Activated effector memory CD4-positive, alpha-beta T cell treated with Interleukin-2 at 50 U/mL for 16 hours (primary cell): ENCODE measurements at places on chromosomes 6 and 20.

DNA sequence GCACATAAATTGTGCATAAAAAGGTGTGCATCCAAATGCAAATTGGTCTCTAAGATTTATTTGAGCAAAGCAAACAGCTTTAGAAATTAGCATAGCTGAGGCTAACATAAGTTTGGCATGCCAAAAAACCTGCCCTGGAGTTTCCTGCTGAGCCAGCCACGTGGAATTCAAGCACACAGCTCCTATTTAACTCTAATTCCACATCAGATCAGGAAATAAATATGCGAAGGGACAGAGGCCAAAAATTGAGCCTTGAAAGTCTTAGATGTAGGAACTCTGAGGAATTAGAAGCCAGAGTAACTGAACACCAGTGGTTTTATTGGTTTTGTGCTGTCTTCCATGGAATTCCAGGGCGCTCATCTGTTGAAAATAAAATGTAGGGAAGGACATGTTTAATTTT, 19.6 kb downstream of the SOBP start:
- DNase-seq: no peak

DNA sequence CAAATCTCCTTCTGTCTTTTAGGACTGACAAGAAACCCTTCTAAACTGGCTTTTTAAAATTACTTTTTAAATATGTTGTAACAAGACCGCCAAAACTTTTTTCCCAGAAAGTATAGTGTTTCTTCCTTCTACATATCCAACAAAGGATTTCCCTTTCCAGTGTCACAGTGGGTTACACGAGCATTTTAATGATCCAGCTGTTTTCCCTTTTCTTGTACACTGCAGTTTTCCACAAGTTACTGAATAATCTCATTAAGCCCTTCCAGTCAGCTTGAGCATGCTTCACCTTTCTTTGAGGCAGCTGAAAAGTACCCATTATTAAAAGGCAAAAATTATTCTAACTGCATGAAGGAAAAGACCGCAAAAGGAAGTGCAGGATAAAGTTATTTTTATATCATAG, 48.6 kb downstream of the CD24 start:
- DNase-seq: no peak

DNA sequence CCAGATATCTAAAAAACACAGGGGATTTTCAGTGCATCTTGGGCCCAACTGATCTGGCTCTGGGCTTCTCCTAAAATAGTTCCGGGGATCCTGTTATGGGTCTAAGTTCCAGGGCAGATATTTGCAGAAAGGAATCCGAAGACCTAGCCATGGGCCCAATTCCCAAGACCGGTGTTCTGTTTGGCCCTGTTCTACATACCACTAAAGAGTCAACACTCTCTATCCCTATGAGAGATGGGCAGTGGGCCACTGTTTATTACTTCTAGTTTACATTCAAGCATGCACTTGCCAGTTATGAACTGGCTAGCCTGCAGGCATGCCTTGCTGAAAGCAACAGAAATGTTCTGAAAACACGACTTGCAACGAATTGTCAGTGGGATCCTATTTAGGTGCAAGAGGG, 87.4 kb upstream of the PLCB4 start:
- no peak for DNase-seq

- no peak for DNase-seq
Measured at GRCh38 chr6:14582749-14583148, 465.2 kb downstream of the CD83 start.

DNA sequence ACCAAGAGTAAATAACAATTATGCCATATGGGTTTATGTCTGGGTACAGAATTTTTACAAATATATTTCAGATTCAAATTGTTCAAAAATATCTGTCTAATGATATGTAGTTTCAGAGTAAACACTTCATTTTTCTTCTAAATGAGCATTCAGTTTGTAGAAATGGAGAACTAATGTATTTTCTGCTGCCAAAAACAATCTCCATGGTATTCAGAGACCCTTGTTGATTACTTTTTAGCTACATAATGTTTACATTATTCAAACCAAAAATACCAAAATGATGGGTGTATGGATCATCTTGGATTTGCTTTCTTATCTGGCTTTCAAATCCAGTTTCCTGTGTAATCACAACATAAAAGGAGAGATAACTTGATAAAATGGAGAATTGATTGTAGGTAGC, 576.0 kb upstream of the CDH4 start:
- no peak for DNase-seq

DNA sequence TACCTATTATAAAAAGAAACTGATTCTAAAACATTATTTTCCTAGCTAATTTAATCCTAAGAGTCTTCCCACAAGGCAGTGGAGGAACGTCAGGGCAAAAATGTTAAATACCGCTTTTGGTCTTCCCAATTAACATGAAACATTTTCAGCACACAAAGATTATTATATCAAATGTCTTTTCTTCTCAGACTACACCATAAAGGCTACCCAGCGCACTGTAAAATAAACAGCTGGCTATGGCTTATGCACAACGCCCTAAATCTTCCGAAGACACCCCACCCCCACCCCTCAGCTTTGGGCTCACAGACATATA, 1.0 kb downstream of the NUDT3 start:
- no peak for DNase-seq

- no peak for DNase-seq
Measured at GRCh38 chr20:7792150-7792869, 147.9 kb downstream of the HAO1 start.

DNA sequence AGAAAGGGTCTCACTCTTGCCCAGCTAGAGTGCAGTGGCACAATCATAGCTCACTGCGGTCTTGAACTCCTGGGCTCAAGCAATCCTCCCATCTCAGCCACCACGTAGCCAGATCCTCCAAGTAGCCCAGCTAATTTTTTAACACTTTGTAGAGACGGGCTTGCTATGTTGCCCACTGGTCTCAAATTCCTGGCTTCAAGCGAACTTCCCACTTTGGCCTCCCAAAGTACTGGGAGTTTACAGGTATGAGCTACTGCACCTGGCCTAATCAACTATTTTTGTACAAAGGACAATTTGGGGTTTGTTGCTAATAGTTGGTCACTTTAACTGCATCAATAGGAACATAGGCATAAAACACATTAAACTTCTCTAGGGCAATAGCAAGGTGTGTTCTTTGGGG, 29.9 kb upstream of the SYNCRIP start:
- no peak for DNase-seq

GRCh38 chr6:165649166-165650137, 13.6 kb downstream of the PDE10A start:
- DNase-seq: no peak

DNA sequence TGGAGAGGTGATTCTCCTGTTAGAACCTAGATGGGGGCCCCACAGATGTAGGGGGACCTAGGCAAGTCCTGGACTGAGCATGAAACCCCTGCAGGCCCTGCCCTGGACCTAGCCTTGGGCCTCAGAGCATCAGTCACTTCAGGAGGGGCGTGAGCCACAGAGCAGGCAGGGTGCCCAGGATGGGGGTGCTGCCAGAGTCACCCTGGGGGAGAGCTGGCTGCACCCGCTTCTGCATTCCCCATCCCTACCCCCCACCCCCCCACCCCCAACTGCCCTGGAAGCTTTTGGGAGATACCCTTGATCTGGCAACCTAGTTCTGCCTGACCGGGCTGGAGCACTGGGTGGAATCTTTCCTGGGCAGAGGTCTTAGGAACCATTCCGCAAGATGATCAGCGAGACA, 125.6 kb downstream of the GRM4 start:
- DNase-seq: no peak

- DNase-seq: no peak
Measured at GRCh38 chr20:57070296-57070695, 196.1 kb downstream of the BMP7 start.

GRCh38 chr6:44534291-44534690, 146.8 kb downstream of the CDC5L start:
- no peak for DNase-seq

DNA sequence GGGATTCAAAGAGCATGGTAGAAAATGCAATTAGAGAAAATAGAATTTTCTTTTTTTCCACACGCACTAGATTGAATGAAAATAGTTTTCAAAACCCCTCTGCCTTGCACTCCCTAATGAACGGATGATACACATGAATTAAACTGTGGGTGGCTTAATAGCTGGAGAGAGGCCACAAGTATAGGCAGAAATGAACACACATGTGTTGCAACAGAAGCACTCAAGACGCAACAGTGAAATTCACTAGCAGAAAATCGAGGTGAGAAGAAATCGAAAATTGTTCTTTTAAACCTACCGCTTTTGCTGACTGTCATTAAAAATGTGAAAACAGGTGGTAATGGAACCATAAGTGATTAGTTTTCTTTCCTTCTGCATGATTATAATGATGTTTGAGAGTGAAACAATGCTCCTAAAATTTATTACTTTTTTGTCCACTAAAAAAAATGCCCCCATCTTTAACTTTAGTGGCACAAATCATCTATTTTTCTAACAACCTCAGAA, 80.1 kb upstream of the SHLD1 start:
- DNase-seq: no peak

DNA sequence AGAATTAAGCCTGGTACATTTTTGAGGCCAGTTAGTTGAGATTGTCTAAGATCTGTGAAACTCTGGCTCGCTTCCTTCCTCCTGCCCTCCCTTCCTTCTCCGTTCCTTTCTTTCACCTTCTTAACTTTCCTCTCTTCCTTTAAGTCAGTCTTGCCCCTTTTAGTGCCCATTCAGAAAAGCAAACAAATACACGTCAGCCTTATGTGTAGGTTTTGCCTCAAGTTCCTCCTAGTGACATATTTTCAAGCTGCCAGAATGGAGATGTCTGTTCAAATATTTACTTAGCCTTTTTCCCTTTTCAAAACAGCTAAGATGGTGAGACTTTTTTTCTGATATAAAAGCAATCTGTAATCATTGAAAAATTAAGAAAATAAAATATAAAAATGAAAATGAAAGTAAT, 178.4 kb downstream of the FARS2 start:
- DNase-seq: no peak

- no peak for DNase-seq
Measured at GRCh38 chr20:8043687-8044282, 24.2 kb upstream of the TMX4 start.

DNA sequence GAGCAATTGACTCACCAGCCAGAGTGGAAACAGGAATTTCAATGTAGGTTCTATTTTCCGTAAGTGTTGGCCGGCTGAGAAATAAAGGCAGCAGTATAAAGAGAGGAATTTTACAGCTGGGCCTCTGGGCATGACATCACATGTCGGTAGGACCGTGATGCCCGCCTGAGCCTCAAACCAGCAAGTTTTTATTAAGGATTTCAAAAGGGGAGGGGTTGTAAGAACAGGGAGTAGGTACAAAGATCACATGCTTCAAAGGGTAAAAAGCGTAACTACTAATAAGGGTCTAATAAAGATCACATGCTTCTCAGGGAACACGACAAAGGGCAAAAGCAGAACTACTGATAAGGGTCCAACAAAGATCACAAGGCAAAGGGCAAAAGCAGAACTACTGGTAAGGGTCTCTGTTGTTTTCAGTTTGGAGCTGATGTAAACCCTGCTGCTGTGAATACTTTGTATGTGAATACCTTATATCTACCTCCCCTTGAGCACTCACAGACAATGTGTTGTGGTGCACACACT, 9.0 kb upstream of the TULP4 start:
- no peak for DNase-seq

- DNase-seq: no peak
Measured at GRCh38 chr6:31081872-31082271, 30.5 kb downstream of the C6orf15 start.

- DNase-seq: no peak
Measured at GRCh38 chr6:43593938-43594337, 18.0 kb downstream of the POLH start.

DNA sequence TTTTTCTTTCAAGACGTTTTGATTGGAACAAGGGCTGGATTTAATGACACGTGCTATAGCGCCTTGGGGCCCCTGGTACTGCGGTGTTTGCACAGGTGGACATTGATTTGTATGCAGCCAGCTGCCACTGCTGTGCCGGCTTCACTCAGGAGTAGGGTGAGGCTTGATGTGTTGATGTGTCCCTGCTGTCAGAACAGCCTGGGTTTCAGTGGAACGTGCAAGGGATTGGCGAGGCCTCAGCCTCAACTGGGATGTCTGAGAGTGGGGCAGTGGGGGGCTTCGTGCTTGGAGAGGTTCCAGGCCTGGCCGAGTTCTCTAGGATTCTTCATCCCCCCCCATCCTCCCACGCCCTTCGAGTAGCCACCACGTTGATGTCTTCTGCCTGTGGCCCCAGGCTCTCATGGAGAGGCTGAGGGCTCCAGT, 23.0 kb downstream of the PYGB start:
- DNase-seq: no peak
